Muscle of leg (tissue), 16 donors: ENCODE measurements at places on chromosomes 13 and 19. TPM values are rescaled to one million over a fixed set of nuclear protein-coding genes. Genes with fewer than 3 reads are reported as not detected.

DNA sequence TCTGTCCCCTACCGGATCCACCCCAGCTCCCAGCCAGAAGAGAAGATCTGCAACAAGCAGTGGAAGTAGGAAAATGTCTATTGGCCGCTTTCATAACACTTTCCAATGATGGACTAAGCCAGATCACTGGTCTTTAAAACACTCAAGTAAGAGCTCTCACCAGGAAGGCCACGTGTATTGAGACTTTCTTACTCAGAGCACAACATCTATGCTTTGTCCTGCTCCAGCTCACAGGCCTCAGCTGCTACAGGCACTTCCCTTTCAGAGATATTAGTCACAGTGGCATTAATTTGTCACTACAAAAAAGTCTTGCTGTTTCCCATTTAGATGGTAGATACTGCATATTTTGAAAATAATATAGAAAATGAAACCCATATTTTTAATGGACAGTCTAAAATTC lies 164.2 kb downstream of the ABCC4 start:
- no peak for DNase-seq

Gene ZNF112
- polyA plus RNA-seq, result 6.3 TPM

- DNase-seq, result peak; percentile 41
Observed at GRCh38 chr13:98368019-98368418, 190.9 kb upstream of the RNF113B start.

DNA sequence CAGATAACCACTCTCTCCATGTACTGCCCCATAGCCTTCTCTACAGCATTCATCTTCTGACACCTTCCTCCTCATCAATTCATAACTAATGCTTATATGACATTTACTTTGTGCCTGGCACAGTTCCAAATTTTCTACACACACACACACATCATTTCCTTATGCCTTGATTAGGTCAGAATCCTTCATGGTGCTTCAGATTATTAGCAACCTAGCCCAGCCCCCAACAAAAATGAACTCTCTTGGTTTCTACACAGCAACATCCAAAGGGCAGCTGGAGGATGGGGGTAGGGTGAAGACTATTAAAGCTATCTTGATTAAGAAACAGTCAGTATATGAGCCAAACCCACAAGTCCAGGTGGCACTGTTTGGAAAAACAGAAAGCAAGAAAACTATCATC lies 3.7 kb downstream of the RUBCNL start:
- DNase-seq, result no peak

Gene RNF113B
- polyA plus RNA-seq, result not detected

DNA sequence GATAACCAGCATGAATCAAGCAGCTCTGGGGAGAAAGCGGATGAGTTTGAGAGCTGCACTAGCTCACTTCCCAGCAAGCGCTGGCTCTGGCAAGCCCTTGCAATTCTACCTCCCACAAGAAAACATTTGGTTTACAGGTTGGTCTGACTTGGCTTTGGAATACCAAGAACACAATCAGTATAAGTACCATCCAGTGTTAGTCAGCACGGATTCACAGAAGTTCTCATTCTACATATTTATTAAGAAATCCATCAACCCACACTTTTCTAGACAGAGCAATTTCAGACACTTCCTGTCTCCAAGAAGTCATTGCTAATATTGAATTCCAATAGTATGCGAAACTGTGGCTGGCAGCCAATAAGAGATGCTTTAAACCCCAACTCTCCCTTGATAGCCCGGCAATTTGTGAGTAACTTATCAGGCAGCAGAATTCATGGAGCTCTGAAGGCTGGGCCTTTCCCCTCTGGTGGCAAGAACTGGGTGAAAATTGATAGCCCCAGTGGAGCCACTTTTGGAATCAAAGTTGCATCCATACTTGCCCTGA lies 59.4 kb upstream of the WASF3 start:
- peak; percentile 89 for DNase-seq

Gene GPC5
- polyA plus RNA-seq, result 0.34 TPM

DNA sequence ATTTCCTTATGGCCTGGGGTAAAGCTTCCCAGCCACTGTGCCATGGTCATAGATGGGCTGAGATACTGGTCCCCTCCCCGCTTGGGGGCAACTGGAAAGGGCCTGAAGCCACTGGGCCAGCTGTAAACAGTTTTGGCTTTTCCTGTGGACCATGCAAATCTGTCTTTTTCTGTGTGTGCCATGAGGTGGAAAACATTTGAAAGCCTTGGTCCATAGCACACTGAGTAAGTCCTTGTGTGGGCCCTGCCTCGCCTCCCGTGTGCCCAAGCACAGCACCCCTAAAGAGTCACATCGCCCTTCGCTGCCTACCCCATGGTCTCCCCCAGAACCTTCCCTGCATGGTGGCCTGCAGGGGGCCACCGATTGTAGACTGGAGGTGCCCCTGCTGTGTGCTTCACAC lies 52.3 kb upstream of the GPR183 start:
- DNase-seq, result no peak

- no peak for DNase-seq
Observed at GRCh38 chr13:30845297-30846214, 60.5 kb upstream of the MEDAG start.

DNA sequence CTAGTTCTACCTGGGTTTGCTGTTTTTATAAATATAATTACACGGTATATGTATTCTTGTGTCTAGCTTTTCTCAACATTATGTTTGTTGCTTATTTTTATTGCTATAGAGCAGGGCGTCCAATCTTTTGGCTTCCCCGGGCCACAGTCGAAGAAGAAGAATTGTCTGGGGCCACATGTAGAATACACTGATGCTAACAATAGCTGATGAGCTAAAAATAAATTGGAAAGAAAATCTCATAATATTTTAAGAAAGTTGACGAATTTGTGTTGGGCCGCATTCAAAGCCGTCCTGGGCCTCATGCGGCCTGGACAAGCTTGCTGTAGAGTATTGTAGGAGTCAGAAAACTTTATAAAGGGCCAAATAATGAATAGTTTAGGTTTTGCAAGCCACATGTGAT lies 33.9 kb downstream of the GPR12 start:
- DNase-seq, result peak; percentile 49

- DNase-seq, result peak; percentile 40
Observed at GRCh38 chr19:2394442-2395292, 32.7 kb downstream of the TIMM13 start.

Gene MIER2
- 28.8 TPM for polyA plus RNA-seq
